ENCODE measurements at places on chromosomes 2 and 18. TPM values are rescaled to one million over a fixed set of nuclear protein-coding genes. Genes with fewer than 3 reads are reported as not detected.

The NETO1 gene
- not detected for total RNA-seq

The ELOA2 gene
- total RNA-seq, result not detected

The NDUFV2 gene
- total RNA-seq, result 115 TPM

The KRTCAP3 gene
- total RNA-seq, result 0.39 TPM

The CGREF1 gene
- 8.1 TPM for total RNA-seq

The STK39 gene
- total RNA-seq, result 19.2 TPM

The GLI2 gene
- total RNA-seq, result 31.4 TPM

The TTLL4 gene
- total RNA-seq, result 29.0 TPM

The CREG2 gene
- total RNA-seq, result 9.3 TPM

The GPR155 gene
- 0.18 TPM for total RNA-seq

The PMAIP1 gene
- 13.7 TPM for total RNA-seq

The LINC00305 gene
- total RNA-seq, result not detected

The IL36RN gene
- 0.12 TPM for total RNA-seq

The ADRA2B gene
- total RNA-seq, result 0.14 TPM

The LIMS4 gene
- 0.56 TPM for total RNA-seq

The TBR1 gene
- total RNA-seq, result 0.01 TPM

The QPCT gene
- 22.8 TPM for total RNA-seq

The CROCC2 gene
- total RNA-seq, result not detected

The SKOR2 gene
- total RNA-seq, result not detected

The DSG2 gene
- total RNA-seq, result 64.0 TPM

The IDH1 gene
- 86.2 TPM for total RNA-seq

The R3HDM1 gene
- 28.0 TPM for total RNA-seq

The LTBP1 gene
- total RNA-seq, result 34.8 TPM

The ICOS gene
- not detected for total RNA-seq

The ABCB11 gene
- 0.06 TPM for total RNA-seq

The ALK gene
- total RNA-seq, result not detected

The TMEM247 gene
- total RNA-seq, result not detected

The ANKRD30BL gene
- total RNA-seq, result not detected

The PPP1R7 gene
- 58.0 TPM for total RNA-seq

The MSTN gene
- total RNA-seq, result not detected

The TXNDC2 gene
- 0.17 TPM for total RNA-seq

The FOXI3 gene
- total RNA-seq, result 0.03 TPM

The AP1S3 gene
- 38.7 TPM for total RNA-seq

The SMARCAL1 gene
- total RNA-seq, result 15.6 TPM

The WDR54 gene
- total RNA-seq, result 77.9 TPM

The TIGD1 gene
- 4.6 TPM for total RNA-seq

The SUPT7L gene
- total RNA-seq, result 32.4 TPM
